ENCODE measurements at places on chromosomes 16 and 17.

- no peak for DNase-seq
Observed at GRCh38 chr16:27920391-27920891, 143.1 kb downstream of the GSG1L start.

- peak; percentile 65 for DNase-seq
Observed at GRCh38 chr17:8015957-8016631, 13.7 kb downstream of the GUCY2D start.

DNA sequence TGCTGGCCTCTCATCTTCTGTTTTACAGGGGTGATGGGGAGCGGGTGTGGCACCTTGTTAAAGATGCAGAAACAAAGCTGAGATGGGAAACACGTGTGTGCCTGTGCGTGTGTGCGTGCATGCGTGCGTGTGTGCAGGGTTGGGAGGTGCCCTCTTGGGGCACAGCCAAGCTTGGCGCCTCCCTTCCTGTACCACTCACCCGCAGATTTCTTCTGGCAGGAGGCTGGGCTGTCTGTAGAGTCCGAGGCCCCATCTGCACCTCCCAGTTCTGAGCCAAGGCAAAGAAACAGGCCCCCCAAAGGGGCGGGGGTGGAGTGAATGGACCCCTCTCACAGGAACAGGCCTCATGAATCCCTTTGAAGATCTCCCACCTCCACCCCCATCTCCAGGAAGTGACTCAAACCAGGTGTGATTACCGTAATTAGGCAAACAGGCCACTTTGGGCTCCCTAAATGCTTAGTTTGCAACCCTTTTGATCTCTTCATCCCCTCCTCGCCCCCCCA is 20.9 kb downstream of the TNS4 start:
- DNase-seq: peak; percentile 91

DNA sequence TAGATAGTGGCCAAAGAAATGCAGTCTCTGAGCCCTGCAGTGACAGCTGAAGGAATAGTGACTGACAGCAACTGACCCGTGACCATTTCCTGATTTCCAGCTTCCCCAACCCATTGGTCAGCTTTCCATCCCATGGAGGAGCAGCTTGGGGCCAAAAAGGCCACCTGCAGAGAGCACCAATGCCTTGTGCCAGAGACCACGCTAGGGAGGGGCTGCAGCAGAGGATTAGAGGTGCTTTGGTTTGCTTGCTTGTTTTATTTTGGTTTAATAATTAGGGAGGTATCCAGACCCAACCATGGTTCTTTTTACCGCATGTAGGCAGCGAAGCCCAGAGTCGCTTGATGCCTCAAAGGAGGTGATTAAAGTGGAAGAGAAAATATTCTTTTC is 61.3 kb upstream of the SIAH1 start:
- DNase-seq: no peak

DNA sequence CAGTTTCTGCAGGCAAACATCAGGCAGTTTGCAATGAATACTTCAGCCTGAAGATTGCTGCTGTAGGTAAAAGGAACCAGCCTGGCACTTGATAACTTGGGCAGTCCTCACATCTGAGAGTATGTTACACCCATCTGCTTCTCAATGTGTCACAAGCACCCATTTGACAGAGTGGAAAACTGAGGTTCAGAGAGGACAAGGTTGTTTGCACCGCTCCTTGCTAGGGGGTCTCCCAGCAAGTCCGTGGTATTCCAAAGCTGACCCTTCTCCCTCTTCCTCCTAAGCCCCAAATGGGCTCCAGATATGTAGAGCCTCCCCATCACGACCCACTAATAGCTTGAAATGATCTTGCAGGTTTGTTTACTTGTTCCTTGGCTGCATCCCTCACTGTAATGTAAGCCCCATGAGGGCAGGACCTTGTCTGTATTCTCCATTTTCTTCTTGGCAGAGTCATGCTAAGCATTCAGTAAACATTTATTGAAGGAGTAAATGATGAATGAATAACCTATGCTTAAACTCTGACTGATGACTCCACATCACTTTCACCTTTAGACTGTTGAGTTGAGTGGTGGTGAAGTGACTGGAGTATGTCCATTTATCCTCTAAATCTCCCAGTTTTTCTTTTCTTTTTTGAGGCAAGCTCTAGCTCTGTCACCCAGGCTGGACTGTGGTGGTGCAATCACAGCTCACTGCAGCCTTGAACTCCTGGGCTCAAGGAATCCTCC is 26.4 kb downstream of the HNF1B start:
- DNase-seq: no peak

DNA sequence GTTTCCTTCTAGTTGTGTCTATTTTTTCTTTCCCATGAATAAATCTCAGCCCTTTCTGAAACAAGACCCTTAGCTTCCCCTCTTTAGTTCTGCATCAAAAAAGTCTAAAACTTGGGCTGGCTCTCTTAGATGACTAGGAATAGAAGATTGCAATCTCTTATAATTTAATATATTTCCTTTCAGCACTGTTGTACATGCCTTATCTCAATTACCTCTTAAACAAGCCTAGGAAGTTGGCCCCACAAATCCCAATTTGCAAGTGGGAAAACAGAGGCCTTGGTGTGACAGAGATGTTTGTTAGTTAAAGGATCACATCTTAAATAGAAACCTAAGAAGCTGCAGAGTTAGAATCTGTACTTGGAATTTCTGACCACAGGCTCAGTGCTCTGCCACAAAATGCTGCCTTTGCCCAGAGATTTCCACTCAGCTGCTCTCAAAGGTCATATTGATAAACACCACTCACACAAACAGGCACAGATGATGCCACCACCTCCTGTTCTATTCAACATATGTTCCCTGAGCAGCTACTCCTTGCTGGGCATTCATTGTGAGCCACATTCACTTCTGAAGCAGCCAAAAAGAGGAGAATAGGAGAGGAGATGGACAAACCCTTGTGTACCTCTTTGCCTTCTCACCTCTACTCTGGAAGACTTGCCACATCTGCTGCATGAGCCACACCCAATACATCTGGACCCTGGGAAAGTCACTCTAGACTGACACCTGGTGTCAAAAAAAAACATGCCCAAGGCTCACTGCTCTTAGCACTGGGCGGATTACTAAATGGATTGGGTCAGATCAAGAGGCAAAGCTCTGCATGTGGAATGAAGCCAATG is 5.5 kb downstream of the CCDC182 start:
- no peak for DNase-seq

- DNase-seq: no peak
Observed at GRCh38 chr17:48054238-48055185, 6.4 kb downstream of the NFE2L1 start.

DNA sequence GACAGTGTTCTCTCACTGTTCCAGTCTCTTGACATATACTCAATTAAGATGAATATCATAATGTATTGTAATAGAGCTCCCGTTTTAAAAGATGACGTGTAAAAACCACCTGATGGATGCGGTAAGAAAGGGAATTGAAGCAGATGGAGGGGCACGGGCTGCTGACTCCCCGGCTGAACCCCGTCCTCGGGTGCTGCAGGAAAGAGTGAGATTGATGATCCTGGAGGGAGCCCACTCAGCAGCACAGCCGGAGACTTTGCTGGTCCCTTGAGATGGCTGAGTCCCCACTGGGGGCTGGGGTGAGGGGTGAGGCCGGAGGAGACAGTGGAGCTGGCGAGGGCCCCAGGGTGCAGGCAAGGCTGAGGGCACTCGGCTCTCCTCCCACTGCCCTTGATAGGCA is 217.4 kb downstream of the RPTOR start:
- DNase-seq: peak; percentile 63

DNA sequence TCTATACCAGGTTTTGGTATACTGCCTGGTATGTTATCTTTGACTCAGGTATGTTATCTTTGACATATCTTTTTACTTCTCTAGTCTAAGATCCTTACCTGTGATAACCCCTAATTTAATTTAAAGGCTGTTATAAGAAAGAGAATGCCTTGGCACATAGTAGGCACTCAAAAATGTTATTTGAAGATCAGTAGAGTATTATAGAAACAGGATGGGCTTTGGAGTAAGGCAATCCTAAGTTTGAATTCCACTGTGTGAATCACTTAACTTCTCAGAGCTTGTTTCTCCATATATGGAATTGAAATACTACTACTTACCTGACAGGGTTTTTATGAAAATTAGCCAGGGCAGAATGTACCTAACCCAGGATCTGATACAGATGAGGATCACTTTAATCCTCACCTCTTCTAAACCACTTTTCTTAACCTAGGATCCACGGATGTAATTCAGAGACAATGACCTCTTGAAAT is 1.2 kb downstream of the BRIP1 start:
- no peak for DNase-seq

DNA sequence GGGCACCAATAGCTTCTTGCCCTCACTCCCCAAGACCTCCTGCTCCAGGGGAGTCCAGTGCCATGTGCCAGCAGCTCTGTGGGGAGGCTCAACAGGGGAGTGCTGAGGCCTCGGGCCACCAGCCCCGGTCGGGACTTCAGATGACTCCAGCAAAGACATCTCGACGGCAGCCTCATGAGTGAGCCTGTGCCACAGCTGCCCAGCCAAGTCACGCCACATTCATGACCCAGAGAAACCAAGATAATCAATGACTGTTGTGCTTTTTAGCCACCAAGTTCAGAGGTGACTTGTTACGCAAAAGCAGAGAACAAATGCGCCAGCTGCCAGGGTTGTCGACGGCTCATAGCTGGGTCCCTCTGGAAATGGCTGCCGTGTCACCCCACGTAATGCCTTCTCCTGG is 157.5 kb downstream of the BANP start:
- no peak for DNase-seq

- DNase-seq: no peak
Observed at GRCh38 chr16:65938083-65938482, 428.4 kb upstream of the CDH5 start.

DNA sequence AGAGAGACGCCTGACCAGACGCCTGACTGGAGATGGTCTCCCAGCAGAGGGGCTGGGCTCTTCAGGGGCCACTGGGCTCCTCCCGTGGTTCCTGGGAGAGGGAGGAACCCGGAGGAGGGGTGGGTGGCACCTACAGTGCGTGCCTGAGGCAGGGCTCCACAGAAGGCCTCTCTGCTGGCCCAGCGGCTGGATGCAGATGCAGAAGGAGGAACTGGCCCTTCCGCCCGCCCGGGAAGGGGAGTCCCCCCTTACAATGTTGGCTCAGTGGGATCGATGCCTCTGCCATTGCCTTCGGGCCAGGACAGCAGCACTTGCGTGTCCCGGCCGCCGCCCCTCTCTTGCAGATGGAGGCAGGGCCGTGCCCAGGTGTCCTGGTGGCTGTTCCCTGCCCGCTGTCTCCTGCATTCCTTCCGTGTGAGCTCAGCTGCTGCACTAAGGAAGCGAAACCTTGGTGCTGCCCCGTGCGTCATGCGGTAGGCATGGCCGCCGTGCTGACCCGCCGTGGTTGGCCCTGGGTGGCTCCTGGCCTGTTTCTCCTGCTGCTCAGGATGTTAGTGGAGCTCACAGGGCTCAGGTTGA is 15.1 kb downstream of the BAIAP2 start:
- no peak for DNase-seq

GRCh38 chr17:81345228-81346089 is 49.8 kb upstream of the BAHCC1 start:
- DNase-seq: peak; percentile 80

- DNase-seq: no peak
Observed at GRCh38 chr16:89090182-89090630, 3.4 kb upstream of the ACSF3 start.

- DNase-seq: no peak
Observed at GRCh38 chr16:27596411-27596810, 46.5 kb downstream of the KATNIP start.

DNA sequence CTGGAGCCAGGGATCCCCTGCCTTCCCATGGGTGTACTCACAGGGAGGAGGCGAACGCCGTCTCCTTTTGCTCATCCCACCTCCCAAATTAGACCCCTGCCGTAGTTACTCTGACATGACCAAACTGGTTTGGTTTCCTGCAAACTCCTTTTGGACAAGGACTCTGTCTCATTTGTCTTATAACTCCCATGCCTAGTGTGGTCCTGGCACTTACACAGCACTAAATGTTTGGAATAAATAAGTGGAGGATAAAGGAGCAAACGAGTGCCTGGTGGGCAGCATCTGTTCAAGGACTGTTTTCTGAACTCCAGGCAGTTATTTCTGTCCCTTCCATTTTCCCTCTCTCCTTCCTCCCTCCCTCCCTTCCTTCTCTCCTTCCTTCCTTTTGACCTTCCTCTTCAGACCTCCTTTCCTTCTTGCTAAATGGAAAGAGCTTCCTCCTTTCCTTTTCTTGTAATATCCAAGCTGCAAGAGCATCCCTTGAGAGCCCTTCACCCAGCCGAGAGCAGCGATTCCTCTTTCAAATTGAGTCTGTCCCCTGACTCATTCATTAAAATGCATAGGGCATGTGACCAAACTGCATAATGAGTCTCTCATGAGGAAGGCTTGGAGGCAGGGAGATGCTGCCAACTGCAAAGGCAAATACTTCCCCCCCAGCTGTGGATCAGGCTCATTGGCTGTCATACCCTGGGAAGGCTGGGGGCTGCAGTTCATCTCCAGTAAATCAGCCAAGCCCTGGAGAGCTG is 36.8 kb downstream of the CHD9 start:
- DNase-seq: no peak

DNA sequence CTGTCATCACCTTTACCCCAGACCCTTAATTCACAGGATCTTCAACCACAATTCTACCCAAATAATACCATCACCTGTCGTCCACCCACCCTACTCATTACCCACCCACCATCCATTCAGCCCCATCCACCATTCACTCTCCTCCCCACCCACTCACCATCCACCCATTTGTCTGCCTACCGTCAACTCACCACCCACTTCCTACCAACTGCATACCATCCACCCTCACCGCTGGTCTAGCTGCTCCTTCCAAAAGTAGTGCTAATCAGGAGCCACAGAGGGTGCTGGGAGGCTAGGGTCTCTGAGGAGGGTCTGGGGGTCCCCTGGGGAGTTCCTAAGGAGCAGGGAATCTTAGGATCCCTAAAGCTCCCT is 12.0 kb upstream of the IGFBP4 start:
- DNase-seq: no peak

DNA sequence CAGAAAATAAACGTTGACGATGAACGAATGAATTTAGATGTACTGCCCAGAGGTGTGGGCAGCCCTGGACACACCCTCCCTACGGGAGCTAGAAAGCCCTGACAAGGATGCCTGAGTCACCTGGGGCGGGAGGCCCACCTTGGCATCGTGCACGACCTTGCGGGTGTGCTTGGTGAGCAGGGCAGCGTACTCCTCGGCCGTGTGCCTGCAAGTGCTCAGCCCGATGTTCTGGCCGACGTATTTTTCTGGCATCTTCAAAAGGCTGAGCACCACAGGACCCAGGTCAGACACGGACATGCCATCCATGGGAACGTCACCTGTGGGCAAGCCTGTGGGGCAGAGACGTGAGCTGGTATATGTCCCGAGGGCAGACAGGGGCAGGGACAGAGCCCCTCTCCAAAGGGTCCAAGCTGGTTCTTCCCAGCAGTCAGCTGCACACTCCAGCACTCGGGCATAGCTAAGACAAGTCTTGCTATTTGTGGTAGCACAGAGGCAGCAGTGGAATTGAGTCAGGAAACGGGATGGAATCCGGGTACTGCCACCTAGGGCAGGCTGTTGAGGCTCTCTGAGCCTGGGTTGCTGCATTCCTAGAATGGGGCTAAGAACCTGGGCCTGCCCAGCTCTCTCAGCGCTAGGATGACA is 10.8 kb downstream of the NMRAL1 start:
- DNase-seq: no peak
